ENCODE measurements at places on chromosomes 4 and X. TPM values are rescaled to one million over a fixed set of nuclear protein-coding genes. Genes with fewer than 3 reads are reported as not detected.

DNA sequence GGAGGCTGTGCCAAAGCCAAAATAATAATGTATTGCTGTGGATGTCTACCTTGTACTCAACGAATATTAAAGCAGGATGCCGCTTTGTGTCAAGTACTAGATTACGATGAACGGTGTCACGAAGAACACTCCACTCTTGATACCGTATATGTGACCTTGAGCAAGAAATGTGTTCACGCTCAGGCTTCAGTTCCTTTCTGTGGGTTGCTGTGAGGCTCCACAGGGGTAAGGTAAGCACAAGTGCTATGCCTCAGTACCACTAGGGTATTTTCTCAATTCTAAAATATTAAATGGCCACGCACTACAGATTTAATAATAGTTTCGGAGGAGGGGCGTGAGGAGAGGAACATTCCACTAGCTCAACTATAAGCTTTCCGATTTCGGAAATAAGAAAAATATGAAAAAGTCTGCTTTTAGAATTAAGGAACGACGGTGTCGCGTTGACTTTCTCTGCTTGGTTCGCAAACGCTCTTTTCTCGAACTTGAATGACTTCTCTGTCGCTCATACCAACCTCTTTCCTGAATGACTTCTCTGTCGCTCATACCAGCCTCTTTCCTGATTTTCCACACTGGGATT is 607 bp upstream of the SCOC start:
- no peaks in the 10 kb centered on the region for H3K36me3 ChIP-seq
- peaks cover 28% of the 10 kb centered on the region for H3K4me1 ChIP-seq

GRCh38 chrX:31508338-31508737 is 436.5 kb upstream of the FTHL17 start:
- no peaks in the 10 kb centered on the region for H3K36me3 ChIP-seq
- no peak overlapping the region for H3K27ac ChIP-seq
- H3K4me3 ChIP-seq: no peak overlapping the region
- DNase-seq: no peak

The PHKA1 gene
- 0.60 TPM for total RNA-seq

DNA sequence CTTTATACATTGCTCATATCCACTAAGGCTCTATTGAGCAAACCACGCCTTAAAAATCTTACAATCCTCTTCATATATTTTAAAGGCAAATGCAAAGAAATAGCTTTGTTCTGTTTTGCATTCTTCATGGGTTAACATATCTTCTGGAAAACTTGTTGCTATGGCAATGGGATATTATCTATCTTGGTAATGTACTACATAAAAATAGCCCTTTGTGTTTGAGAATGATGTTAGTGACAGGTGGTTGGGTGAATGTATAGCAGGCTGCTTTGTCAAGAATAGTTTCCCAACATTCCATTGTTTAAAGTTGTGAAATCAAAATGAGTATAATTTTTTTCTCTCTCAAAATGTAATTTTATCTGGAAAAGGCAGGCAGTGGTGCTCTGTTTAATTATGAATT is 16.8 kb downstream of the REPS2 start:
- no peaks in the 10 kb centered on the region for H3K36me3 ChIP-seq
- peaks cover under 1% of the 10 kb centered on the region for H3K27me3 ChIP-seq
- DNase-seq: no peak
- no peaks in the 10 kb centered on the region for H3K4me1 ChIP-seq
- no peak overlapping the region for H3K27ac ChIP-seq

The ACSL1 gene
- 15.4 TPM for total RNA-seq

The ARHGEF6 gene
- total RNA-seq: 97.2 TPM

The ARMCX1 gene
- total RNA-seq: 0.12 TPM

GRCh38 chr4:108240366-108240765 is 71.6 kb upstream of the LEF1 start:
- no peak overlapping the region for H3K4me3 ChIP-seq
- peaks cover 6% of the 10 kb centered on the region for H3K4me1 ChIP-seq
- H3K36me3 ChIP-seq: no peaks in the 10 kb centered on the region
- no peaks in the 10 kb centered on the region for H3K27me3 ChIP-seq
- DNase-seq: no peak

DNA sequence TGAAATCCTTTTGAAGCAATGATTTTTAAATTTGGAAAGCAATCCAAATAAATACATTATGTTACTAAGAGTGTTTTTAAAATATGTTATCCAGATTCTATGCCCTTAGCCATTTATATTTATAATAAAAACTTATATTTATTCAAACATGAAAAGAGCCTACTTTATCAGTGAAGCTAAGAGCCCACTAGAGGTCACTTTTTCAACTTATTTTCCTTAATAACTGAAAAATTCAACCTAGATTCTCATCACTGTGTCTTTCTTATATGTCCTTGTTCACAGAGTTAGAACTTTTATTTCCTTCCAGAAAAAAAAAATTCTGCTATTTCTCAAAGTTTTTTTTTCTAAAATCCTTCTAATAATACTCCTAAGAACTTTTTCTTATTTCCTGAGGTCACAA is 23.9 kb downstream of the PRDM8 start:
- DNase-seq: no peak
- no peak overlapping the region for H3K27ac ChIP-seq

The ANXA3 gene
- total RNA-seq: 2.2 TPM

- DNase-seq: no peak
- no peak overlapping the region for H3K4me3 ChIP-seq
- H3K36me3 ChIP-seq: no peaks in the 10 kb centered on the region
- no peaks in the 10 kb centered on the region for H3K4me1 ChIP-seq
Measured at GRCh38 chr4:12472087-12472486, 1012.1 kb downstream of the RAB28 start.

DNA sequence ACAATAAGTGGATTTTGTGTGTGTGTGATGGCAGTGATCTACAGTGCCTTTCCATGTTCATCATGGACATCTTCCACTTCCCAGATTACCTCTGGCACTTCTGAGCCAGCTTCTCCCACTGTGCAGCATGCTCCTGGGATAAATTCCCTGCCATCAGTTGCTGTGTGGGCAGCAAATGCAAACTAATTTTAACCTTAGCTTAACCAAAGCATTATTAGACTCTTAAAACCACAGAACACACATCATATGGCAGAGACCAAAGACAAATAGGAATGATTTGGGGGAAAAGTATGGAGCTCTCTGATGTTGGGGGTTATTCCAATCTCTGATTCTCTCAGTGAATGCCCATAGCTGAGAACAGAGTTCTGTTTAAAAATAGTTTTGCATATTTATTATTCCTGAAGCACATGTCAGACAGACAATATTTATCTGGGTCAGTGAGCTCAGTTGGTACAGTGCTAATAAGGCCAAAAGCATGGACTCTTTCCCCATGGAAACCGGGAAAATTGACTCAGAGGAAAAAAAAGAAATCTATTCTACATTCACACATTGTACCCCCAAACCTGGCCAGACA is 567.4 kb downstream of the IQCM start:
- H3K27ac ChIP-seq: no peak overlapping the region
- no peak overlapping the region for H3K4me3 ChIP-seq
- no peaks in the 10 kb centered on the region for H3K36me3 ChIP-seq
- H3K27me3 ChIP-seq: no peaks in the 10 kb centered on the region

The ABCE1 gene
- 72.3 TPM for total RNA-seq

DNA sequence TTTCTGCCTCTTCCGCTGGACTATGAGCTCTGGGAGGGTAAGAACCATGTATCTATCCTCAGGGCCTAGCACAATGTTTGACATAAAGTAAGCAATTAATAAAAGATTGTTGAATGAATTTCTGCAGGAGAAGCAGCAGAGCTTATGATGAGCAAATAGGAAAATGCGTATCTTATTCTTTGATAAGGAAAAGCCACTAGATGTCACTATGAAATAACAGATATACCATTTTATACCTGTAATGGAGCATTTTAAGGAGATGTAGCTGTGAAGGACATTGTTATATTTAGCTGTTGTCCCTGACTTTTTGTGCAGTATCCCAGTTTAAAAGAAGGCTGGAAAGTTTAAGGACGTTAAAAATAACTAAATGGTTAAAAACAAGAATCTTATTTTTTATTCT is 147.2 kb upstream of the MBNL3 start:
- H3K4me1 ChIP-seq: no peaks in the 10 kb centered on the region
- H3K36me3 ChIP-seq: no peaks in the 10 kb centered on the region
- no peak for DNase-seq
- H3K27me3 ChIP-seq: no peaks in the 10 kb centered on the region

GRCh38 chr4:41580007-41580406 is 42.0 kb downstream of the LIMCH1 start:
- no peaks in the 10 kb centered on the region for H3K27me3 ChIP-seq
- no peak for DNase-seq
- H3K27ac ChIP-seq: no peak overlapping the region
- H3K4me3 ChIP-seq: no peak overlapping the region
- no peaks in the 10 kb centered on the region for H3K36me3 ChIP-seq

DNA sequence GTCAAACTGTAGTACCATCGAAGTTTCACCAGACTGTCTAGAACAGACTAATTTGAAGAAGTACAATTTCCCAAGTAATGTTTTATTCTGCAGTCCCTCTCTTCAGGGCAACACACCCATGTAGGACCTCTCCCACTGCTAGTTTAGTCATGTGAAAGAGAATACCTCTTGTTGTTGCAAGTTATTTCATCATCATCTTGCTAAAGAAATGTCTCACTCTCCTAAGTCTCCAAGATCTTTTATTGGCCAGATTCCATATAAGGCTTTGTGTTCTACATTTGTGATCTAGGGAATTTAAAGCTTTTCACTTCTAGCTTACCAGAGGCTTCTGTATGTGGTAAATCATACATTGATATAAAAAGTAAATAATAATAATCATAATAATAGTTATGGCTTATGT is 745.3 kb upstream of the MAGEB2 start:
- no peaks in the 10 kb centered on the region for H3K36me3 ChIP-seq
- no peak for DNase-seq
- H3K27me3 ChIP-seq: no peaks in the 10 kb centered on the region
- H3K4me3 ChIP-seq: no peak overlapping the region
- H3K4me1 ChIP-seq: no peaks in the 10 kb centered on the region

The CFI gene
- total RNA-seq: not detected

DNA sequence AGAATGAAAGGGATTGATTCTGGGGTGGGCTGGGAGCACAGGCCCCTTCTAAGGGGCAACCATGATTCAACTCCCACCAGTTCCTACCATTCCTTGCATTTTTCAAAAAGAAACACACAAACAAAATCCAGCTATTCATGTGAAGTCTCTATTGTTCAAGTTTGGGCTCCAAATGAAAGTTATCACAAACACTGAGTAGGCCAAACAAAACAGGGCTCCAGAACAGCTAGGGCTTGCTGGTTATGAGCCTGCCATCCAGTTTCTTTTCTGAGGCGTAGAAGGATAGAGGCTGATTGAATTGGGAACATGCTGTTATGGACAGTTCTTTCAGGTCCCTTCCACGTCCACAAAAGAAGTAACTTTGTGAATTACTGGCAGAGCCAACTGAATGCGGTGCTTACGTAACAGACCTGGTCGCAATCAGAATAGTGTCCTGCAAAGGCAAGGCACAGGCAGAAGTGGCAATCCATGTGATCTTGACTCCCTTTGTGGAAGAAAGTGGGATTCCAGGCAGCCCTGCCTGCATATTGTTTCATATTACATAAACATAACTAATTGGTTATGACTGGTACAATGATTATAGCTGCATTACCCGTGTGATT is 244.5 kb downstream of the SCFD2 start:
- no peaks in the 10 kb centered on the region for H3K4me1 ChIP-seq
- H3K27ac ChIP-seq: no peak overlapping the region
- H3K27me3 ChIP-seq: no peaks in the 10 kb centered on the region

DNA sequence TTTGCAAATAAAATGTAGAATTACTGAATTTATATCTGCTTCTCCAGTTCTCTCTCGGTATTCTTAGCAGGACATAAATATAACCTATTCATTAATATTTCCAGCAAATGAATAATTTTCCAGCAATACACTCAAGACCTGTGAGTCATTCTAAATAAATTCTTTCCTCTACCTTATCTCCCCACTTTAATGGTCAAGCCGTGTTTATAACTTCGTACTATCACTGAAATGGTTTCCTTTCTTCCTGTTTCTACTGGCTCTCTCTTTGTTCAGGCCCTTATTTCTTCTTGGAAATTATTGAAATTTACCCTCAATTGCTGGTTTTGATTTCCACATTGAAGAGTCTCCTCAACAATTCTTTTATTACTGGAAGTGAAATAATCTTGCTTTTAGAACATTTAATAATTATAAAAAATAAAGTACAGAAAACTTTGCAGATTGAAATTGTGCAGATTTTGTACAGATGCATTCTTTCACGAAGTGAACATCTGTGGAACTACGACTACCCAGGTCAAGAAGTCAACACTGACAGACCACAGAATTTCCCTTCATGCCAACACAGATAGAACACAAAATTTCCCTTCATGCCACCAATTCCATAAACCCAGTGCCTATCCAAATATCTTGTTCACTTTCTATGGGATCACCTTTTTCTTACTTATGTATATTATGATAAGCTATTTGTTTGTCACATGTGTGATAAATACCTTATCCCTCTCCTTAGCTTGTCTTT is 205.7 kb downstream of the FAT4 start:
- no peak overlapping the region for H3K27ac ChIP-seq
- no peaks in the 10 kb centered on the region for H3K4me1 ChIP-seq
- H3K27me3 ChIP-seq: no peaks in the 10 kb centered on the region
- H3K36me3 ChIP-seq: no peaks in the 10 kb centered on the region
- DNase-seq: no peak

The SLITRK2 gene
- total RNA-seq: not detected

The SHROOM2 gene
- not detected for total RNA-seq

DNA sequence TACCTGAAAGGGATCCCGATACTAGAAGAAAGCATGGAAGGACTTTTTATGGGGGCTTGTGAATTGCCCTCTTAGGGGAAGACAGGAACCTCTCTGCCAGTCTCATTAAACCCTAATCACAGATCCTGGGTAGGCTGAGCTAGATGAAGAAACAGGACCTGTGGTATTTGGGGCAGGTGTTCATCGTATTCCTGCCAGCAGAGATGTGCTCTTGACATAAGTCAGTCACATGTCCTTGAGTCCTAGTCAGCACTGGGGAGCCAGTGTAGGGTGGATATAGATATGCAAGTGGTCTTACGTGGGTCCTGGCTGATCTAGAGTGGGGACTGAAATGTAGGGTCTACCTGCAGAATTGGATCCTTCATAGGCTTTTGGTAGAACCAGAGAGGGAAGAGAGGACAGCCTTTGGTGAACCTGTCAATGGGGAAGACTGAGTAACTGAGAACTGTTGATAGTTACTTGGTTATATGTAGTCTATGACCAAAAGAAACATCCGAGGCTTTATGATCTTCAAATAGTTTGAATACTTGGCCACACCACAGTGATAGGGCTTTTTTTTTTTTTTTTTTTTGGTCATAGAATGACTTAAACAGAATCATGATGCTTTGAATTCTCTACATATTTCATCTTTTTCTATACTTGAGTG is 63.5 kb upstream of the WDR1 start:
- peaks cover 49% of the 10 kb centered on the region for H3K4me1 ChIP-seq
- peak overlapping the region; percentile 89 for H3K27ac ChIP-seq
- no peak overlapping the region for H3K4me3 ChIP-seq
- H3K36me3 ChIP-seq: peaks cover 25% of the 10 kb centered on the region
- no peak for DNase-seq

- no peaks in the 10 kb centered on the region for H3K4me1 ChIP-seq
- H3K4me3 ChIP-seq: no peak overlapping the region
- DNase-seq: no peak
- H3K27ac ChIP-seq: no peak overlapping the region
Measured at GRCh38 chrX:10186355-10186754, 29.6 kb downstream of the CLCN4 start.

GRCh38 chr4:158799013-158799770 is 30.4 kb downstream of the FNIP2 start:
- H3K4me1 ChIP-seq: peaks cover 3% of the 10 kb centered on the region
- H3K27ac ChIP-seq: no peak overlapping the region
- DNase-seq: no peak
- H3K27me3 ChIP-seq: no peaks in the 10 kb centered on the region
- no peaks in the 10 kb centered on the region for H3K36me3 ChIP-seq

GRCh38 chr4:70818173-70818855 is 21.4 kb downstream of the GRSF1 start:
- H3K4me1 ChIP-seq: peaks cover 14% of the 10 kb centered on the region
- peaks cover 49% of the 10 kb centered on the region for H3K36me3 ChIP-seq
- no peak overlapping the region for H3K27ac ChIP-seq
- no peak for DNase-seq
- no peaks in the 10 kb centered on the region for H3K27me3 ChIP-seq

All from activated CD4-positive, alpha-beta T cell treated with anti-CD3 and anti-CD28 coated beads, Interleukin-2, amount 10 ng/mL, durations not matched to agents 7 days and 5 days (primary cell).